ENCODE measurements at places on chromosomes 6 and 20. TPM values are rescaled to one million over a fixed set of nuclear protein-coding genes. Genes with fewer than 3 reads are reported as not detected.
A peak's percentile ranks its signal among the peaks of the same experiment; 100 is the strongest.

Gene DEF6
- total RNA-seq = 20.1 TPM

DNA sequence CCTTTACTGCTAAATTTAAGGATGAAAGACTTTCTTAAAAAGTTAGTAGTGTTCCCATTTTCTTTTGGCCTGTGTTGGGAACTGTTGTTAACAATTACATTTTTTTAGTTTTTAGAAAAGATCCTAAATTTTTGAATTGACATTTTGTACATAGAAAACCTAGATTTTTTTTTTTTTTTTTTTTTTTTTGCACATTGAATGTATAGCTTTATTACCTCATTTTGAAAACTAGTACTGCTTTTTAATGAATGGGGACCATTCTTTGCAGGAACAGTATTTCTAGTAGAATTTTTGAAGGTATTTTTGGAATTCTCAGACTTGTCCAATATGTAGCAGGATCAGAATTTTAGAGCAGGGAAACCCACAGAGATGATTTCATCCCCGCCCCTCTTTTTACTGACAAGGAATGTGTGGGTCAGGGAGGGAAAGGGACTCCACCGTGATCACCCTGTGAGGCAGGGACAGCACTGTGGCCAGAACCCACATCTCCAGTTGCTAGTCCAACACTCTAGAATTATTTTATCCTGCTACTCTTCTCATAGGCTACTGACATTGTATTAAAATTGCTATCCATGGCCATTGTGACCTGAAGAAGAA is 154.4 kb upstream of the SUPT3H start:
- DNase-seq = no peak

Gene TXLNB
- not detected for total RNA-seq

DNA sequence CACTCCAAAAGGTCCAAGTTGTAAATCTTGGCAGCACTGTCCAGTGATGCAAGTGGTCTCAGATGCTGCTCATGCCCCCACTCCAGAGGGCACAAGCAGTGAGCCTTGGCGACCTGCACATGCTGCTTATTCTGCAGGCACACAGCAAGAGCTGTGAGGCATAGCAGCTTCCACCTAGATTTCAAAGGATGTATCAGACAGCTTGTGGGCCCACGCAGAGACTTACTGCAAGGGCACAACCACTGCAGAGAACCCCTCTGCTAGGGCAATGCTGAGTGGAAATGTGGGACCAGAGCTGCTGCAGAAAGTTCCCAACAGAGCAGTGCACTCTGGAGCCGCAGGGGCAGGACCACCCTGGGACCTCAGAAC is 26.4 kb downstream of the SDHAF4 start:
- DNase-seq = no peak

DNA sequence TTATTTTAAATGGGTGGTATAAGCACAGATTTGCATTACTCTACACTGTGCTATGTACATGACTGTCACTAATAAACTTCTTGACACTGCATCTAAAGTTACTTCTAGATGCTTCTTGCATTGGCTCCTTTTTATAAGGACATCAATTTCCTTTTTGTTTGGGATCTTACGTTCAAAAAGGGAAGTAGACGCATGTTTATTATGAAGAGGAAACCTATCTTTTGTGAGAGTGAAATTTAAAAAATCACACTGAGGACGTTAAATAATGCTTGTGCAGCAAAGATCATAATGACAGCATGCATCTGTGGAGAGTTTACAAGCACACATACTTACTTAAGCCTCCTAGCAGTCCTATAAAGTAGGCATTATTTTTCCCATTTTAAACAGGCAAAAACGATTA is 479.5 kb downstream of the CD83 start:
- no peak for DNase-seq

DNA sequence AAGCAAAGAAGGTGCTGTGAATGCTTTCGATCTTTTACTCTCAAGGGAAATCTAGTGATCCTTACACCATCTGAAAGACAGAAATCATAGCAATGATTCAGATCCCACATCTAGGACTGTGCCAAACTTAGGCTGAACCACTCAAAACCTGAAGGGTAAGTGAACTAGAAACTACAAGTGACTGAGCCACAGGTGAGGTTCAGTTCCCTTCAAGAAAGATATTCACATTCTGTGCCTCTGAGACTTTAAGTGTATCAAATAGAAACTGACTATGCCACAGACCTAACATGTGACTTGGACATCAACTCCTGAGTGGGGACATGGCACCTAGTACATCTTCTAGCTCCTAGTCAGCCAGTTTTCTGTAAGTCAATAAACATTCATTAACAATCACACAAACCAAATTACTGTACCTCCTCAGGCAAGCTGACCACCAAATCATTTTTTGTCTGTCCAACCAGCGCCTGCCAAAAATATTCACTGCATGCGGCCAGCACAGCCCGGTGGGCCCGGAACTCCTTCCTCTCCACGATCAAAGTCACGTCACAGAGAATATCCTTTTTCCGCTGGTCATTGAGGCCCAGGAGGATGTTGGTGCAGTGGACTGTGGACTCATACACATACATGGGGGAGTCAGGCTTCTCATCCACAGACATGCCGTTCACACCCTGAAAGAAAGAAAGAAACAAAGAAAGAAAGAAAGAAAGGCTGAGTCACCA is 114.1 kb downstream of the GJA10 start:
- no peak for DNase-seq

Gene ARG1
- not detected for total RNA-seq

Gene OR2H2
- total RNA-seq = not detected

Gene CYP39A1
- 1.4 TPM for total RNA-seq

- peak; percentile 82 for DNase-seq
These were observed 18.1 kb downstream of the ACSS1 start for GRCh38 chr20:25039697-25040437.

Gene DEK
- total RNA-seq = 51.2 TPM

DNA sequence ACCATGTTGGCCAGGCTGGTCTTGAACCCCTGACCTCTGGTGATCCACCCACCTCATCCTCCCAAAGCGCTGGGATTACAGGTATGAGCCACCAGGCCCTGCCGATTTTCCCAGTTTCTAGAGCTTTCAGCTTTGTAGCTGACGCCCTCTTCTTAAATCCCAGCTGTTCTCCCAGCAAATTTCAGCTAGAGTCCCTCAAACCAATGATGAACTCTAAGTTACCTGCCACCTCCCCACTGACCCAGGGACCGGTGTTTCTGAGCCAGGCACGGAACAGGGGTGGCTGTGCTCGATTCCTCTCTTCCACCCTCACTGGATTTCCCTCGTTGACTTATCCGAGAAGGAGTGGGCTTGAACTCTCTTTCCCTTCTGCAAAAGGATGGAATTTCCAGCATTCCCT is 39.1 kb downstream of the SUN5 start:
- DNase-seq = no peak

DNA sequence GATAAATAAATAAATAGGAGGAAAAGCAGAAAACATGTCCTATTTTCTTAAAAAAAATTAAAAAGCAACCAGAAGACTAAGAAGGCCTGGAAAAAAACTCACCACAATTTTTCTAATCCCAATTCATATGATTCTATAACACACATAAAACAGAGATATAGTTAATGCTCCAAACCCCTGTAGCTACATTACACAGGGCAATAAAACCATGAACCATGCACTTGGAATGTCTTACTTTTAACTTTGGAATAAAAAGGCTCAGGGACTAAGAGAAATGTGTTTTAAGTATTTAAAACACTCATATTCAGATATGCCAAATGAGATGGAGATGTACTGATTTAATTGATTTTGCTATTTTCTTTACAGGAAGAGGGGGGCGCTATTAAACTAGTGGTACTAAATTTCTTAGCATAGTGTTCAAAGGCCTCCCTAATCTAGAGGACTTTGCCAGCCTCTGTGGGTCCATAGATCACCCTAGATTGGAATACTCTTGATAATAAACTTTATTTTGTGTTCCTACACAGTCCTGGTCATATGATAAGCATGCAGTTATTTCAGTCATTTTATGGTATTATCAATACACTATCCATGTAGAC is 30.3 kb upstream of the GCM1 start:
- no peak for DNase-seq

DNA sequence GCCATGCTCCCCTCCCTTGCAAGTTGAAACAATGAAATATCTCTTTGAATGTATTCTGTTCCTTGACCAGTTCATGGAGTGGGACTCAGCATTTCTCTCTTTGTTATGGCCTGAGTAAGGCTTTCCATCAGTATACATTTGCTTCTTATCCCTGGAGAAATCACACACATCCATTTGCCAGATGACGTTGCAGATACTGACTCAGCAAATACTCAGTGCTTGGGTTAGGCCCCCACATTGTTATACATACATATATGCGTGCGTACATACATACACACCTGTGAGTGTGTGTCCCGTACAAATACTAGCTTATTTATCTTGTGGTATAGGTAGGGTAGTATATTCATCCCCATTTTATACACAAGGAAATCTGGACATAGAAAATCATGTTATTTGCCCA is 72.4 kb downstream of the PLG start:
- DNase-seq = no peak

Gene ANKRD66
- total RNA-seq = not detected

Gene ZNF831
- 0.53 TPM for total RNA-seq

Gene TSHZ2
- 51.9 TPM for total RNA-seq

- no peak for DNase-seq
These were observed 3.2 kb upstream of the HLA-DMB start for GRCh38 chr6:32943864-32944649.

- DNase-seq = no peak
These were observed 257.6 kb upstream of the POU3F2 start for GRCh38 chr6:98576791-98577190.

Gene PTPN1
- 30.2 TPM for total RNA-seq

- no peak for DNase-seq
These were observed 151.3 kb downstream of the SLC16A10 start for GRCh38 chr6:111238464-111239119.

DNA sequence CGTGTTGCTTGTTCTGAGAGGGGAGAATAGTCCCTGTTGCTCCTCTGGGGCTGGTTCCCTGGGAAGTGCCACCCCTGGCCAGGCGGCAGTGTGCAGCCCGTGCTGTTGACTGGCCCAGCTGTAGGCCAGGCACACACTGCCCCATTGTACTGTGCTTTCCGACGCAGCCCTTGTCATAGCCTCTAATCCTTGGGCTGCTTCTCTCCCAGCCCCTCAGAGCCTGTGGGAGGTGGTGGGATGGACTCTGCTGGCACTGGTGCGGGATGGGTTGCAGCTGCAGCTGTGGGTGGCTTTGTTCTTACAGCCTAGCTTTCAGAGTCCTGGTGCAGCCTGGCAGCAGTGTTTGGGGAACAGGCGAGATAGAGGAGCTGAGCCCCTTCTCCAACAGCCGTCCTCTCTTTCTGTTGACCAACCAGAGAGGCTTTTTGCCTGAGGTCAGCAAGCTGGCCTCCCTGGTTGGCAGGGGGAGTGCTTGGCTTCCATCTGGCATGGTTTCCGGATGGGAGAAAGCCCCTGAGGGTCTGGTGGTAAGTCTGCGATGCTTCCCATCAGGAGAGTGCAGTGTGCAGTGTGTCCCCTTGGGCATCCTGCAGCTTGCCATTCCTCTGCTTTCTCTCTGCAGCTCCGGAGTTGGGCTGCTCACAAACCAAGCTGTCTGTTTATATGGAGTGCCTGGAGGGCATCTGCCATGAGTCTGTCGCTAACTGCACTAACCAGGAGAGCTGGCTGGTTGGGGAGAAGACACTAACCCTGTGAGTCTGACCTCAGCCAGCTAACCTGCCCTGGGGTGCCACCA is 12.1 kb downstream of the TJAP1 start:
- no peak for DNase-seq

Gene ANKRD6
- 32.2 TPM for total RNA-seq

Gene BPIFA1
- not detected for total RNA-seq

All from ascending aorta (tissue), 2 donors.